ENCODE measurements at places on chromosomes 2 and 18.

- no peak for DNase-seq
Measured at GRCh38 chr2:181937473-181937872, 45.9 kb downstream of the ITPRID2 start.

DNA sequence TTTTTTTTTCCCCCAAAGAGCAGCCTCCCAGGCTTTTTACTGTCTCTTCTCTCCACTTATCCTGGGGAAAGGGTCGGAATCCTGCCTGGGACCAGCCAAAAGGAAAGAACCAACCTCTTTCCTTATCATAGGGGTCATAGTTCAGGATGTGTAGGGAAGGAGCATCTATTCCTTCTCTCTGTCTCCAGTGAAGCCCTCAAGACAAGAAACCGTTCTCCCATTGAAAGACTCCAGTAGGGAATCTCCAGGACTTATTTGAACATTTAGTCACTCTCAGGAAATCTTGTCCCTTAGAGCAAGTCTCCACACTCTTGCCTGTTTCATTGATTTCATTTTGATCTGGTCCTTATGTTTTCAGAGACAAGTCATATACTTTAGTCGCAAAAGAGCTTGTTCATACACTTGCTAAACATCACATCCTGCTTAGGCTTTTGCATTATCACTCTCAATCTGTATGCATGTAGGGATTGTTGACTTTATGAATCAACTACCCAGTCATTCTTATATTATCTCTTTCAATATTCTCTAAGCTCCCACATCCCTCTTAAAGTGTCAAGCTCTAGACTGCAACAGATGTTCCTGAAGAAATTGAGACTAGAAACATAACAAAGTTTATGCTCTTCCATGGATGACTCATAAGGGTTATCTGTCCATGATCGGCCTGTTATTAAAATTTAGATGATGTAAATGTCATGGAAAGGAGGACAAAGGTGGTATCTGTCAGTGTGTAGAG is 116.2 kb upstream of the ST6GAL2 start:
- no peak for DNase-seq

GRCh38 chr2:79850912-79851311 is 338.1 kb downstream of the CTNNA2 start:
- no peak for DNase-seq

DNA sequence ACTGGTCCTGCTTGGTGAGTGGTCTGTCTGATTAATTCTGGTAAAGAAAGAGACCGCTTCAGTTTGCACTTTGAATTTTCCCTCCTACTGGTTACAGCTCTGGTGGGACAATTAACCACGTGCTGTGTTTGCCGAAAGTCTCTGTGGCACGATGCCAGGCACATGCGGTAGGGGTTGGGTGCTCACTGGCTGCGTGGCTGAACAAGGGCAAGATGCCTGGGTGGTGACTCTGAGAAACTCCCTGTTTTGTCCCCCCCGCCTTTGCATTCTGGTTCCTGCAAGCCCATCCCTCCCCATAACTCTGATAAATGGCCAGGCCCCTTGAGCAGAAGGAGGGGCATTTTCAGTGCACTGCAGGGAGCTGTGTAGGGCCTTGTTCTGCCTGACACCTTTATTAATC is 206.1 kb downstream of the TFCP2L1 start:
- no peak for DNase-seq

- DNase-seq, result no peak
Measured at GRCh38 chr2:96869281-96869821, 529 bp downstream of the SEMA4C start.

- no peak for DNase-seq
Measured at GRCh38 chr2:138700716-138701115, 79.5 kb downstream of the NXPH2 start.

DNA sequence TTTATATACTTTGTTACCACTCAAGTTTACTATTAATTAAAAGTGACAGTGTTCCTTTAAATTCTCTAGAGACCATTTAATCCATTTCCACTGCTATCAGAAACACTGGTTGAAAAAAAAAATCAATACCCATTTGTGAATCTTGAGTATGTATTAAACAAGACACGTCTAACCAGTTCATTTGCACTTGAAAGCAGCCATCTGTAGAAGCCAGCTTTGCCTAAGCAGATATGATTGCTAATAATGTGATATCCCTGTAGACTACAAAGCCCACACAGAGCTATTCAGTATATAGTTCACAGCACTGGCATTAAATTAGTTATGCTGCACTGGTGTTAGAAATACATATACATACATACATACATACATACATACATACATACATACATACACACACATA is 111.8 kb upstream of the SP3 start:
- no peak for DNase-seq

DNA sequence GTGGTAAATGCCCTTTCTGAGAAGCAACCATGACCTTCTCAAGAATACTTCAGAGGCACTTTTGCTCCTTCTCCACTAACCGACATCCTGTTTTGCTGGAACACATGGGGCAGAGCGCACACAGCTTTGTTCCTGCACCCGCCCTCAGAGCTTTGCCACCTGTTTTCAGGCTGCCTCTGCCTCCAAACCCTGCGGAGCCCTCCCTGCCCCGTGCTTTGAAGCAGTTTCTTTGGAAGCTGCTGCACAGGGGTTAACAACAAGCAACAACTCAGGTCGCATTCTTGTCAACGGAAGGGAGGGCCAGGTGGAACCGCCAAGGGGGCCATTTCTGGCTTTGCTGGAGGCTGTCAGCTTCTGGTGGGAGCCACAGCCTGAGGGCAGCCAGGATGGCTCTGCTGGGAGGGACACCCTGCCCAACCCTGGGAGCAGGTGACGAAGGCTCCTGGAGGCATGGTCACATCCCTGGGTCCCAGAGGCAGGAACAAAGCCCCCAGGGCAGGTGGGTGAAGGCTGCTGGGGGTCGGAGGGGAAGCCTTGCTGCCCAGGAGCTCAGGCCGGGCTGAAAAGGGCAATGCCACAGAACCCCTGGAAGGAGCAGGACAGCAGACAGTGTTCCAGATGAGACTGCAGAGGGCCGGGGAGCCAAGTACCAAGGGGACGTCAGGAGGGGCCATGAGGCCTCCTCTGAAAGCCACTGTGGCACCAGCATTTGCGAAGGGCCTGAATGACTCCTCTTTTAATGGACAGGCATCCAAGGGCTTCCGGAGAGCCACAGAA is 46.8 kb downstream of the MRPS5 start:
- no peak for DNase-seq

DNA sequence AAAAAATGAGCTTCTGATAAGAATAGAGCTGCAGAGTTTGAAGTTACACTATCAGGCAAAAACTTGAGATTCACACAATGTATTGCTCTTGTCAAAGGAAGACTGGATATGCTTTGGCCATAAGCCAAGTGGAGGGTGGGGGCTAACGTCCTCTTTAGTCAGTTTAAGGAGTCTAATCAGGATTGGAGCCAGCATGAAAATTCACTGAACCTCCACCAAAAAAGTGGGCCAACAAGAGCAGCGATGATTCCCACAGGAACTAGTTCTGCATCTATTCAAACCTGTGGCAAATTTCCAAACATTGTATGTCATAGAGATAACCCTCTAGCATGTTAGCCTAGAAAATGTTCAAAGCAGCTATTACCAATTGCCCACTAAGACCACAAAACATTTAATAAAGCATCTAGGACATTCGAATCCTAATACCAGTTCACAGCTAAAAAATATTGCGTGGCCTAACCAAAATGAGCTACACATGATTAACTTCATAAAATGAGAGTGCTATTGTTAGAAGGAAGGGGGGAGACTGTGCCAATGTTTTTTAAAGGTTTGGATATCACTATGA is 43.5 kb upstream of the TMEM247 start:
- no peak for DNase-seq

DNA sequence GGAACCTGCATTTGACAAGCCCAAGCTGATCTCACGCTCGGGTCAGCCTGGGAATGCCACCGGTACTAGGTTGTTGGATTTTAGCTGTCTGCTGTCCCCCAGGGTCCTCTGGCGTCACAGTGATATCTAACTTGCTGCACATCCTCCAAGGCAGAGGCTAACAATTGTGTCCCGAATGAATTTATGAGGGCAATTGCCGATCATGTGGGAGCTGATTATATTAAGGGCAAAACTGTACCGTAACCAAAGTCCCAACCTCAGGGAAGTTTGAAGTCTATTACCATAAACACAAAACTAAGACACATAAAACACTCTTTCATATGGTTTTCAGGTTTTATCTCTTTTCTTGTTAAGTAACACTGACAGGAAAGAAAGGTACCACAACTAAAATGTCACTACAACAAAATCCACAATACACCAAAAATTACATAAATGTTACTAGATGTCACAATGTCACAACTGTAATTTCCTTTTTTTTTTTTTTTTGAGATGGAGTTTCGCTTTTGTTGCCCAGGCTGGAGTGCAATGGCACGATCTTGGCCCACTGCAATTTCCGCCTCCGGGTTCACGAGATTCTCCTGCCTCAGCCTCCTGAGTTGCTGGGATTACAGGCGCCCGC is 6.7 kb downstream of the UXS1 start:
- DNase-seq, result no peak

DNA sequence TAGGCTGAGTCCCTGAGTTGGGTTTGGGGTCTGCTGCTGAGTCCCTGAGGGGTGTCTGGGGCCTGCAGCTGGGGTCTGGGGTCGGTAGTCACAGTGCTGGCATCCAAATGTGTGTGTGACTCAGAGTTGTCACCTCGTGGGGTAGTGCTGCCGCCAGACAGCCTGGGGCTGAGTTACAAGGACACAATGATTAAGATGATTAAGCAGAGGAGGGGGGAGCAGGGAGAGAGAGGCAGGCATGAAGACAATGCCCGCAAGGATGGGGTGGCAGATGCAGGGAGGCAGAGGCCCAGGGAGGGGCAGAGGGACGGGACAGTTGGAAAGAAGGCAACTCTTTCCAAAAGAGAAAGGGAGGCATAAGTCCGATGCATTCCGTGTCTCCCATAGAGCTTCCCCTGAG is 120.2 kb downstream of the CELF4 start:
- no peak for DNase-seq

DNA sequence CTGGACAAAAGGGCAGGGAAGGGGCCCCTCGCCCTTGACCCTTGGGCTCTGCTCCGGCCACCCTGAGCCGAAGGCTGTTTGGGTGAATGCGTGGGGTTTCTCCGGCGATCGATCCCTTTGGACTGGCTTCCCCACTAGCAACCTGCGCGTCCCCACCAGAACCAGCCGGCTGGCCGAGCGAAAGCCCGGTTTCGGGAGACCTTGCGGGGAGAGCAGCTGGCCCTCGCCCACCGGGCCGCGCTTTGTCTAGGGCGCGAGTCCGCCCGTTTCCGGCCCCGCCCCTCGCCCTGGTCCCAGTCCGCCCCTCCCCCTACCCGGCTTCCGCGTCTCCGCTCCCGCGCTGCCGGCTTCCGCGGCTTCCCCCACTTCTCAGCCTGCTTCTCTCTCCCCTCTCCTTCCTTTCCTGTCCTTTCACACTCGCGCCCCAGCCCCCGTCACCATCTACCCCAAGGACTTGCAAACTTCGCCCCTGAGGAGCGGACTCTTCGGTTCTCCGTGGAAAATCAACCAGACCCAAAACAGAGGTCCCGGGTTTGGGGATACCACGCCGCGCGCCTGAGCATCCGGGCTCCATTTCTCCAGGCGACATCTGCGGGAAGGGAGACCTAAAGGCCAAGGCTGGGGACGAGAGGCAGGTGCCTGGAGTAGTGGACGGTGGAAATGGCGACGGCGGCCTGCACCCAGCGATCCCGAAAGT is 48.0 kb upstream of the ATP6V1B1 start:
- no peak for DNase-seq

DNA sequence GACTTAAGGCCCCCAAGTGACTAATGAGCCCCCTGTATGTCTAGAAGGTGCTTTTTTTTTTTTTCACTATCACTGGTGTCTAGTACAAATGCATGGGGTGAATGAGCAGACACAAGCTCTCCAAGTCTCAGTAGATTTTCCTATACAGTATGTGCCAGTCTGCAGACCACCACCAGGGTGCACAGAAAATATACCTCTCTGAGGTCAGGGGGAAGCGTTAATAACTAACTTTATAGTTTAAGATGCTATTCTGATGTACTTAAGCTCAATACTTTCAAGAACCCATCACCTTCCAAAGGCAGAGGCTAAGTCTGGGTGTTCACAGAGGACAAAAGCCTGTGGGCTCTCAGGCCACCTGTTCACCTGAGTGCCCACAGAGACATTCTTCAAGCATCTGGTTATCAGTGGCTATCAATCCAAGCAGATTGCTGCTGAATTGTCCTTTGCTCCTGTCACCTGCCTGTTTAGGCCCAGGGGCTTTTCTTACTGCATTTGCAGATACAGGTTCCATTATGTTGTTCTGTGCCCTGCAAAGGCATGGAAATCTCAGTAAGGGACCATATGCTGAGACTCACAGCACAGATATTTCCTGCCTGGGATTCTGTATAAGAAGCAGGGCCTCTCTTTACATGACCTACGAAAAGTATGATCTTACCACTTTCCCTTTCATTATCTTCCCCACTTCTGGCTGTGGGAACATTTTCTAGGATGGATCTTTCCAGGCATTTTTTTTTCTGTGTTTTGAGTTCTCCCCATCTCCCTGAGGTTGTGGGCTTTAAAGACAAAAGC is 534.6 kb downstream of the TNS1 start:
- no peak for DNase-seq

DNA sequence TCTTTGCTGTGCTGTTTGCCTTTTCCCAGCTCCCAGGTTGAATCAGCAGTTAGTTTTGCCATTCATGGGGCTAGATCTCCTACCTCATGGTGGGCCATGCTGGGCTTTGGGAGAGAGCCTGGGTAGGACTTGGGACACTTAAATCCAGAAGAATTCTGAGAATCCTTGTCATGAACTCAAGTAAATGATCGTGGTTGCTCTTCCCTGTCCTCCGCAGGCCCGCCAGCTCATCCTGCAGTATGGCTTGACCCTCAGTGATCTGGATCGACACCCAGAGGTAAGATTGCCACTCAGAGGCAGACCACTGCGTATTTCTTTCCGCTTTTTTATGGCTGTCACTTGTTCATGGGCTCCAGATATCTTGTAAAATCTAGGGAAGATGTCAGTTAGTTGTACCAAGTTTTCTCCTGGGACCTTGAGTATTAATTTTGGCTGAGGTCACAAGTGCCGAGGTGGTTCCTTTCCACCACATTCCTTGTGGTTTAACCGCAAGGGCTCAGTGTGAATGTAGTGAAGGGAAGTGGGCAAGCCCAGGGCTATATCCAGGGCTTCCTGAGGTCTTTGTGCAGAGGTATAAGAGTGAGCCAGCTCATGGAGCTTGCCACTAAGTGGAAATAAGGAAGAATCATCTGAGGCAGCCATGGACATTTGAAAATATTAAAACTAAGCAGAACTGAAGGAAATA is 37.7 kb downstream of the RPIA start:
- no peak for DNase-seq

DNA sequence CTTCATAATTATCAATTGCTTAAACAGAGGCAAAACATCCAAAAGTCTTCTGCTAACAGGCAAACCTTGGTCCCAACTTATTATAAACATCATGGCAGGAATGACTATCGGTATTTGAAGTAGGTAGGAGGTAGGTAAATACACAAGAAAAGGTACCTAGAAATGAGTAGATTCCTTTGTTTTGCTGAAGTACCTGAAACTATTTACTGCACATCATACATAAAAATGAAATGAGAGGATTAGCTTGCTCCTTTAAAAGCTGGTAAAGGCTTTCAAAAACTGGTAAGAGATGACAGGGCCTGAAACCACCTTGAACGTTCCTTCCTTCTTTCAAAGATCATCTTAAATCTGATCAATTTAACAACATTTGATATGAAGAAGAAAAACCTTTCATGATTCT is 55.2 kb upstream of the MAPRE2 start:
- no peak for DNase-seq

All from cerebellar nuclear complex (tissue), 1 donor.